ENCODE measurements at places on chromosomes 12 and 14. TPM values are rescaled to one million over a fixed set of nuclear protein-coding genes. Genes with fewer than 3 reads are reported as not detected.

DNA sequence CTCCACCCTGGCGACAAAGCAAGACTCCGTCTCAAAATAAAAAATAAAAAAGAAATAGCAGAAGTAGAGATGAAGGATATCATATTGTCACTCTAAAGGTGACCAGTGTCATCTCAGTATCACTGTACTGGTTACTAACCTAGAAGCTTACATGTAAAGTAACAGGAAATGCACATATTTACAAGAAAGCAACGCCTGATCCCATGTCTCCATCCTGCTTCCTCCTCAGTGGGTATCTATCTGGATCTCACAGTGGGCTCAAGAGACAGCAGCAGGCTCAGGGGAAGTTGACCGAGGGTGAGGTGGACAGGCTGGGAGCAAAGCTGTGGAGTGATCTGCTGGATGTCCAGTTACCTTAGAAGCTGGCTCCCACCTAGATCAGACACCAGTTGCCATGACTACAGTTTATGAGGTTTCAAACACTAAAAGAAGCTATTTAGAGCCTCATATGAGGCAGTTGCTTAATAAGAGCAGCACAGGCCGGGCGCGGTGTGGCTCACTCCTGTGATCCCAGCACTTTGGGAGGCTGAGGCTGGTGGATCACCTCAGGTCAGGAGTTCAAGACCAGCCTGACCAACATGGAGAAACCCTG is 10.5 kb downstream of the MTRFR start:
- no peak overlapping the region for H3K4me3 ChIP-seq
- no peak overlapping the region for H3K27ac ChIP-seq
- H3K36me3 ChIP-seq: peaks cover 21% of the 10 kb centered on the region
- H3K4me1 ChIP-seq: peaks cover 7% of the 10 kb centered on the region
- peaks cover 3% of the 10 kb centered on the region for H3K27me3 ChIP-seq

GRCh38 chr14:30990770-30991169 is 34.7 kb upstream of the AP4S1 start:
- no peak overlapping the region for H3K27ac ChIP-seq
- no peak for DNase-seq
- peaks cover 17% of the 10 kb centered on the region for H3K4me1 ChIP-seq
- no peaks in the 10 kb centered on the region for H3K27me3 ChIP-seq
- peaks cover 4% of the 10 kb centered on the region for H3K36me3 ChIP-seq
- H3K4me3 ChIP-seq: no peak overlapping the region

DNA sequence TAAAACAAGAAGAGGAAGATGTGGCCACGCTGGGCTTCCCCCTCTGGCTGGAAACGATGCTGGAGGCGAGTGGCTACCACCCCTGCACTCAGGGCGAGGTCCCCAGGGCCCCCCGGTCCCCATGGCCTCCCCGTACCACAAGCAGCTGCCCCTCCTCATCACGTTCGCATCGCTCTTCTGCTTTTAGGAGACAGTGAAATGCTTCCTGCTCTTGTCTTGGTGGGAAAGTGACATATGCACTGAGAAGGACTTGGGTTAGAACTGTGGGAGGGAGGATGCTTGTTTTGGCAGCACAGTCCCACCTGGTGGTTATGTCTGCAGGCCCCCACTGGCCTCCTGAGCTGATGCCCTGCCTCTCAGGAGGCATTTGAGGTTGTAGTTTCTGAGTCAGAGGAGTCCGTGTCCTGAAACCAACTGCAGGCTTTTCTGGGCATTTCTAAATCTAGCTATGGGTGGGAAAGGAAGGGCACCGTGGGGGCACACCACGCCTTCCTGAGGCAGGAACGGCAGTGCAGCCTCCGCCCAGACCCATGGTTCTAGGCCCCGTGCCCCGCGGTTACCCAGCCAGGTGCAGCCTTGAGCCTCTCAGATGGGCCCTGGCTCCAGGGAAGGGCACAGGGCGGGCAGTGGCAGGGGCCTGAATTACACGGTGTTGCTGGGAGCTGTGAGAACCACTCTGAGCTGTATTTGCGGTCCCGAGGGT is 139.3 kb downstream of the ADGRD1 start:
- no peak overlapping the region for H3K27ac ChIP-seq
- peaks cover 1% of the 10 kb centered on the region for H3K27me3 ChIP-seq
- no peaks in the 10 kb centered on the region for H3K36me3 ChIP-seq
- DNase-seq: no peak

SLC4A8 gene
- 16.7 TPM for total RNA-seq

GRCh38 chr12:77189901-77190416 is 124.6 kb upstream of the E2F7 start:
- no peak overlapping the region for H3K4me3 ChIP-seq
- no peaks in the 10 kb centered on the region for H3K4me1 ChIP-seq
- H3K27ac ChIP-seq: no peak overlapping the region
- H3K27me3 ChIP-seq: no peaks in the 10 kb centered on the region

DNA sequence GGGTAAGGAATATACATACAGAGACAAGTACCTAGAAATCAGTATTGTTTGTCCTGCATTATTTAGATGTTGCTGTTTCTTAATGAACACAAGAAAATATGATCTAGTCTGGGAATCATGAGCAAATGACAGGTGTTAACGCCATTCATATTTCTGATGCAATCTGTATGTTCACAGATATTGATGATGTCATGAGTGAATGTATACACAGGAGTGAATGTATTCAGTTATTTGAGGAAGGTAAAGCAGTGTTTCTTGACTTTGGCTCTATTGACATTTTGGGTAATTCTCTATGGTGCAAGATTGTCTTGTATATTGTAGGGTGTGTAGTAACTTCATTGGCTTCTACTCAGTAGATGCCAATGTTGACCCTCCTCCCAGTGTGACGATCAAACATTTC is 26.7 kb upstream of the RTL1 start:
- no peaks in the 10 kb centered on the region for H3K4me1 ChIP-seq
- no peak for DNase-seq
- no peak overlapping the region for H3K4me3 ChIP-seq
- no peaks in the 10 kb centered on the region for H3K27me3 ChIP-seq
- no peaks in the 10 kb centered on the region for H3K36me3 ChIP-seq

NAA25 gene
- total RNA-seq: 23.4 TPM

DNA sequence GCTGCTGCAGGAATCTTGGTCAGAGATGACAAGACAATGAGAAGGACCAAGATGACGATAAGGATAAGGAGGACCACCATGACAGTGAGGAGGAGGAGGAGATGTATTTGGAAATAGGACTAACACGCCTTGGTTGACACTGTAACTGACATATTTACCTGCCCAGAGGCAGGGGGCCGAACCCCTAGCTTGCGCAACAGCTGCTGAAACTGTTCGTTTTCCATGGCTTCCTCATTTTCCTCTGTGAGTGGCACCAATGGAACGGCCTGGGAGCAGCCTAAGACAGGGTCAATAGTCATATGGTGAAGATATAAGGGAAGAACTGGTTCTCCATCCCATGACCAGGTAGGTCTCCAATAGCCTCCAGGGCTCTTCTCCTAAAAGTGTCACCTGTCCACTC is 28.8 kb downstream of the TIMELESS start:
- peaks cover 43% of the 10 kb centered on the region for H3K36me3 ChIP-seq
- no peaks in the 10 kb centered on the region for H3K4me1 ChIP-seq
- DNase-seq: no peak
- H3K27ac ChIP-seq: no peak overlapping the region
- no peaks in the 10 kb centered on the region for H3K27me3 ChIP-seq
- no peak overlapping the region for H3K4me3 ChIP-seq

MYO1H gene
- total RNA-seq: 4.4 TPM

DNA sequence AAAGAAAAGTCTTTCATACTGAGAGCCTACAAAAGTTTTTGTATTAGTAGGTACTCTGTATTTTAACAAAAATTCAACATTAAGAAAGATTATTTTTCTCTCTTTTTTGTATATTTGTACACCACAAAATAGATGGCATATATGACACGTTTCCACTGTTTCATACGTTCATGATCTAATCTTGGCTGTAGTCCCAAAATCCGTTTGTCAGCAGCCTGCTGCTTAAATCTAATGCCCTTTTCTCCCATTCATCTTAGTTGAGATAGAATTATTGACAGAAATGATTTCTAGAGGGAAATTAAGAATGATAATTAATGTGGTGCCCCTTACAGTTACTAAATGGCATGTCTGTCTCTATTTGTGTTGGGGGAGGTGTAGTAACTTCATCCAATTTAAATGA is 140.7 kb upstream of the NOVA1 start:
- no peaks in the 10 kb centered on the region for H3K27me3 ChIP-seq
- no peak overlapping the region for H3K4me3 ChIP-seq
- no peaks in the 10 kb centered on the region for H3K4me1 ChIP-seq
- H3K36me3 ChIP-seq: no peaks in the 10 kb centered on the region

KRT73 gene
- total RNA-seq: 0.77 TPM

- no peaks in the 10 kb centered on the region for H3K36me3 ChIP-seq
- no peak overlapping the region for H3K4me3 ChIP-seq
- no peaks in the 10 kb centered on the region for H3K4me1 ChIP-seq
- H3K27me3 ChIP-seq: peaks cover 16% of the 10 kb centered on the region
- no peak overlapping the region for H3K27ac ChIP-seq
Measured at GRCh38 chr12:52720365-52720886, 17.1 kb upstream of the KRT77 start.

CS gene
- 187 TPM for total RNA-seq

GRCh38 chr12:25107920-25108319 is 87.0 kb downstream of the DNAI7 start:
- H3K4me1 ChIP-seq: no peaks in the 10 kb centered on the region
- DNase-seq: no peak
- no peaks in the 10 kb centered on the region for H3K27me3 ChIP-seq
- H3K4me3 ChIP-seq: no peak overlapping the region

PLEKHG7 gene
- not detected for total RNA-seq

DNA sequence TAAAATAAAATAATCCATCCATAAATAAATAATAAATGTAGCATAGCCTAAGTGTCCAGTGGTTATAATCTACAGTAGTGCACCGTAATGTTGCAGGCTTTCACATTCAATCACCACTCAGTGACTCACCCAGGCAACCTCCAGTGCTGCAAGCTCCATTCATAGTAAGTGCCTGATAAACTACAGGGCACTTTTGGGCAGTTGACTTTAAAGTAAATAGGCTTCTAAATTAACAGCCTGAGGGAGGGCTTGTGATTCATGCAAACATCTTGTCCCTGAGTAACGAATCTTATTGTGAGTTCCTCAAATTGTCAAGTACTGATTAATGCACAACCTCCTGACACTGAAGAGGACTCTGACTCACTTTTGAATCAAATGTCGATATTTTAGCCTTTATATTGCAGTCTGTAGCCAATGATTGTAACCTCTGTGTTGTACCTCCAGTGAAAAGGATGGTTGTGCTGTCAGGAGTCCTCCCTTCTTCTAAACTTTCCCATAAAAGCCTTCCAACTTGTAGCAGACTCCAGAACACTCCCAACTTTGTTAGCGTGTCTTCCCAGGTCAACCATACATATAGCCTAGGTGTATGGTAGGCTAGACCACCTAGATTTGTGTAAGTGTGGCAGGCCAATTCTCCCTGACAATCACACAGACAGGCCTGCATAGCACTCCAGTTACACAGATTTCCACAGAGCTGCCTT is 55.0 kb upstream of the BICD1 start:
- H3K27me3 ChIP-seq: no peaks in the 10 kb centered on the region
- H3K4me3 ChIP-seq: no peak overlapping the region
- no peaks in the 10 kb centered on the region for H3K4me1 ChIP-seq
- no peak for DNase-seq
